ENCODE measurements at places on chromosomes 5 and 9. TPM values are rescaled to one million over a fixed set of nuclear protein-coding genes. Genes with fewer than 3 reads are reported as not detected.

The INSL6 gene
- not detected for total RNA-seq

The RHOBTB3 gene
- 10.0 TPM for total RNA-seq

DNA sequence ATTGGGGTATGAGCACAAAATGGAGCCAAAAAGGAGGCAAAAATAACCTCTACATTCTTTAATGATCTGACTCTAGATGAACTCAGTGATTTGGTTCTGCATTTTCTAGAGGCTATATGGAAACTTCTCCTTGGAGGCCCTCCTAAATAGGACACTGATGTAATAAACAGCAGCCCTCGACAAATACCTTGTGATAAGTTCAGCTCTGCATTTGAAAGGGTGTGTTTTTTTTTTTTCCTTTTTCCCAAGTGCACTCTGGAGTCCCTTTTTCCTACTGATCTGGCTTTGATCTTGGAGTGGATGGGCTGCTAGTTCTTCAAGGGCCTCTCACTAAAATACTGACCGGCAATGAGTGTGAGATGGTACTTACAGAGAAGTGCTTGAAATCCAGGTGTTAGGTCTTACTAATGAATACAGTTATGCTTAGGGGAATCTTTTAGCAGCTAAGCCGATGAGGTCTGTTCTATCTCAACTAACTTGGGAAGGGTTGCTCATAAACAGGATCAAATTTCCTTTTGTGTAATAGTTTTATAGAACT, 161.7 kb downstream of the MAST4 start:
- DNase-seq: no peak

The TRIP13 gene
- 44.4 TPM for total RNA-seq

DNA sequence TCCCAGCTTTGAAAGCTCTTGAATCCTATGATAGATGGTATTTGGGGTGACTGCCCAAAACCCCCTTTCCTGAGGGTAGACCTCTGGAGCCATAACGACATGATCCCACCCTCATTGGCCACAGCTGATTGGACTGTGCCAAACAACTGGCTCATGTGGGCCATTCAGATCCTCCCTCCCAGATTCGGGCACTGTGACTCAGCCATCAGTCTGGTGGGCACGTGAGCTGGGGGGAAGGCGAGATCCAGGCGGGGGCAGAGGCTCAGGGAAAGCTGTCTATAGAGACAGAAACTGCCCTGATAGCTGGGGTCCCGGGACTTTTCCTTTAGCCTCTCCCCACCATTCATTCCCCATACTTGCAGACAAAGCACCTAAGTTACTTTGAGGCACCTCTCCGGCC, 15.1 kb upstream of the NCS1 start:
- DNase-seq: no peak

The CENPK gene
- total RNA-seq: 50.2 TPM

The SHISAL2B gene
- total RNA-seq: 3.9 TPM

DNA sequence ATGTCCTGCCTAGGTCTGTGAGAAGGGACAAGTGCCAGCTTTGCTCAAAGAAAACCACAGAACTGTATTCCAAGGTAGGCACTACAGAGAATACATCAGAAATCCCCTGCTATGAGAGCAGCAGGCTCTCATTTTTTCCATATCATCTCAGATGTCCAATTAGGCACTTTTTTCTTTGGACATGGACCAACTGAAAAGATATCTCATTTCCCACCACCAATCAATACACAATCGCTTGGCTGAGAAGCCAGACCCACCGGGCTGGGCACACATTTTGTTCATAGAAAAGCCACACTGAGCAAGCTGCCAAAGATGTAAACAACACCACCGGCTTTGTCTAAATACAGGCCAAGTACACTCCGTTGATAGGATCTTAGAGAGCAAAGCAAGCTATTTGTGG, 25.9 kb downstream of the STOM start:
- DNase-seq: no peak

Measured in GM23338 (cell line).